ENCODE measurements at places on chromosomes 7 and 10.

DNA sequence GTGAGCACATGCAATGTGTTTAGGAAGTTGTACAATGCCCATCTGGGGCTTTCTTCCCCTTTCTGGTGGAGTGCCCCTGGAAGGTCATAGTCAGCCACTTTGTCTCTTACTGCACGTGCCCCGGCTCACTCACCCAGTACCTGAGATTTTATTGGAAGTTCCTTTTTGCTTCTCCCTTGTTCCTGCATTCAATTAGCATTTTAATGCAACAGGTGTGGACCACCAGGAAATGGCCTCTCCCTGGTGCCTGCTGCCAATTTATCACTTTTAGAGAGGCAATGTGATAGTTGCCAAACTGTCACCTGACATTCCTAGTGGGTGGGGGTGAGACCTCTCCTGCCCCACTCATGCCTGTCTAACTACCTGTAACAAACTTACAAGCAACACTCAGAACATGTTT, 293.4 kb upstream of the DKK1 start:
- no peak for DNase-seq

GRCh38 chr7:66326501-66327215, 121.5 kb downstream of the TPST1 start:
- no peak for DNase-seq

GRCh38 chr7:138608275-138608674, 92.9 kb downstream of the SVOPL start:
- DNase-seq, result no peak

- no peak for DNase-seq
Measured at GRCh38 chr10:118868589-118868988, 113.8 kb upstream of the CACUL1 start.

GRCh38 chr7:73737491-73738219, 947 bp downstream of the ABHD11 start:
- DNase-seq, result no peak

- DNase-seq, result no peak
Measured at GRCh38 chr7:101953248-101953819, 135.9 kb downstream of the CUX1 start.

GRCh38 chr10:14254368-14254767, 76.4 kb downstream of the FRMD4A start:
- DNase-seq, result no peak

DNA sequence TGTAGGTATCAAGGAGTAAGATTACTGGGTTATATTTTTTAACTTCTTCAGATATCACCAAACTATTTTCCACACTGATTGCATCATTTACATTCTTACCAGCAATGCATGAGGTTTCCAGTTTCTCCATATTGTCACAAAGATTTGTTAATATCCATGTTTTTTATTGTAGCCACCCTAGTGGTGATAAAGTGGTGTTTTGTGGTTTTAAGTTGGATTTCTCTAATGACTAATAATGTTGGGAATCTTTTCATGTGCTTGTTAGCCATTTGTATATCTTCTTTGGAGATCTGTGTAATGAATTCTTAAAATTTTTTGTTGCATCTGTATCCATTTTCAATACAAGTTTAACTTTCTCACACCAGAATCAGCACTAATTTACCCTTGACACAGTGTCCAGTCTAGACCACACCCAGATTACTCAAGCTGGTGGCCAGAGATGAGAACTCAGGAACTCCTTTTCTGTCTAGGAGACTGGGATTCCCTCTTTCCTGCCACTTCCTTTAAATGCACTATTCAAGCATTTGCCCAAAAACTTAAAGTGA, 67.0 kb upstream of the PLXDC2 start:
- DNase-seq, result no peak

DNA sequence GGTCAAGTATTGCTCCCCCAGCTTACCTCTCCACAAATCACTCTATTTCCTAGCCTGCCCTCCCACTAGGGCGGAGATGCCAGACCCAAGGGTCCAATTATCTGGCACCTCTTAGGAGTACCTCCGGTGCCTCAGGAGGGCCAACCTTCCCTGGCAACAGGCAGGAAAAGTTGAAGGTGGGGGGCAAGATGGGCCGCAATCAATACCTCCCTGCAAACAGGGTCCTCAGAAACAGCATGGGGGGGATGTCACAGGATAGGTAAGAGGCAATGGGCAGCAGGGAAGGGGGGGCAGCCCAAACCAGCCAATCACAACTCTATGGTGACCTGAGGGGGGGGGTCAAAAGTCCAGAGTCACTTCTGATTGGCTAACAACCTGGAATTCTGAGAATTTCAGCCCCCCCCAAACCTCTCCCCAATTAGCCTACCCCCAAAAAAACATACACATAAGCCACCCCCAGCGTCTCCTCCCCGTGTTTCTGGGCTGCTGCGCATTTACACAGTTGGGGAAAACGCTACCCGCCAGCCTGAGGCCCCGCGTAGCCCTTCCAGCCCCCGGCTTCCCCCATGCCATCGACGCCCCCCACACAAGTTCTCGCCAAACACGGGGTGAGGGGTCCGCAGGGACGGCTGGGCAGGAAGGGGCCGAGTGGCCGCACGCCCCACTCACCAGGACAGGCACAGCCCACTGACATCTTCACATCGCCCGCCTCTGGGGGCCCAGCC, 589 bp downstream of the LDB1 start:
- no peak for DNase-seq

GRCh38 chr10:121597504-121598262, 561 bp downstream of the FGFR2 start:
- DNase-seq, result no peak

- no peak for DNase-seq
Measured at GRCh38 chr10:7117806-7118674, 292.8 kb downstream of the SFMBT2 start.

DNA sequence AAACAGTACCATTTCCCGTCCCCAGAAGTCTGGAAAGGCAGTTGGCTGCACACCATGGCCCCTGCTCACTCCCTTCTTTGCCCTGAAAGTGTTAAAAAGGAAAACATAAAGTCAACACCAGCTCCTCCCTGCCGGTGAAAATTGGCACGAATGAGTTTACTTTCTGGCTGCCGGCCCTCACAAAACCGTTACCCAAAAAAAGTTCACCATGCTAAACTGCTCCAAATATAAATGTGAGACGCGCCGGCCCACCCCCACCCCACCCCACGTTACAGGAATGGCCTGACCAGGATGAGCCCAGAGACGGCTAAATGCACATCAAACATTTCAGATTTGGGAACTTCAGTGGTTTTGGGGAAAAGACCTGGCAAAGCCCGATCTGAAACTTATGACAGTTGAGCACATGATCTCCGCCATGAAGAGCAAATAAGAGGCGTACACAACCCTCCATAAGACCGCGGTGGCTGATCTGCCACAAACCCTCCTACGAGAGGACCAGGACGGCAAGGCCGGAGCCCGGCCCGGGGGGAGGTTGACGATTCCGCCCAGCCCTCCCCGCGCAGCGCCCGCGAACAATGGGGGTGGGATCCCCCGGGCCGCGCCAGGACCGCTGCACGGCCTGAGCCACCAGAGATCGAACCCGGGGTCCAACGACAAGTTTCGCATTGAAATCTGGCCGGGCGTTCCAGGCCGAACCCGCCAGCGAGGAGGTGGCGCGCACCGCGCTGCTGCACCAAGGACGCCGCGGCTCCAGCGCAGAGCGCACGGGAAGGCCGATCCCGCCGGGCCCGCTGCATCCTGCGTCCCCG, 952 bp downstream of the DIP2C start:
- peak; percentile 9 for DNase-seq

GRCh38 chr10:72134785-72135767, 46.7 kb upstream of the SPOCK2 start:
- DNase-seq, result no peak

DNA sequence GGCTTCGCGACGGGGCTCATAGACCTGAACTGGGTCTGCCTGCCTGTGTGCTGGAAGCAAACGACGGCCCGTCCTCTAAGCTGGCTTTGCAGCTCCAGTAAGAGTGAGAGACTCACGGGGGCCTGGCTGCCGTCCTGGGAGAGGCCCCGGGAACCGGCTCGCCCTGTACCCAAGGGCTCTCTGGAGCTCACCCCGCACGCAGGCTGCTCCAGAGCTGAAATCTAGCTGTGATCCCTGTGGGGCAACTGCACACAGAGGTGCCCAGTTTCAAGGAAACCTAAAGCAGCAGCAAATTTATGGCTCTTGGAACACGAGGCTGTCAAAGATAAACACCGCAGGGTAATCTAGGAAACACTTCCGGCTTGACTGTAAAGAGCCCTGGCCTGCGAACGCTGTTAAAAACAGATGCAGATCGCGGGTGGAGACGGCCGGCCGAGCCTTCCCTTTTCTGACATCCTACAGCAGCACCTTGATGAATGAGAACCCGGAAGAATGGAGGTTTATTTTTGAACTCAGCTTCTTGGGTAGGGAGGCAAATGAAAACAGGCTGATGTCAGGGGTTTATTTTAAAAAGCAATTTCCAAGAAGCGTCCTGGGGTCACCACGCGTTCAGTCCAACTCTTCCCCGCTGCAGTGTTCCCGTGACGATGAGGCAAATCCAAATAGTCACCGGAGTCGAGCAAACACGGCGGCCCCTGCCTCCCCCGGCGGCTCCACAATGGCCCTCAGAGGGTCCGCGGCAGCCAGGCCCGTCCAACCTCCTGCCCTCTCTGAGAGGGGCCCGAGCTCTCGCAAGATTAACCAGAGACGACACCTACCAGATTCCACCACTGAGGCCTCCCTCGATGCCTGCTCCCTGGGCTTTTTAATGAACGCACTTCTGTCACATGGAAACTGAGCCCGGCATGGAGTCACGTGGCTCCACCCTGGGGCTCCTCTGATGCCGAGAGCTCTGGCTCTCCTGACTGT, 29.6 kb downstream of the AMZ1 start:
- peak; percentile 69 for DNase-seq

GRCh38 chr7:67866054-67866453, 869.4 kb downstream of the TYW1 start:
- DNase-seq, result no peak

DNA sequence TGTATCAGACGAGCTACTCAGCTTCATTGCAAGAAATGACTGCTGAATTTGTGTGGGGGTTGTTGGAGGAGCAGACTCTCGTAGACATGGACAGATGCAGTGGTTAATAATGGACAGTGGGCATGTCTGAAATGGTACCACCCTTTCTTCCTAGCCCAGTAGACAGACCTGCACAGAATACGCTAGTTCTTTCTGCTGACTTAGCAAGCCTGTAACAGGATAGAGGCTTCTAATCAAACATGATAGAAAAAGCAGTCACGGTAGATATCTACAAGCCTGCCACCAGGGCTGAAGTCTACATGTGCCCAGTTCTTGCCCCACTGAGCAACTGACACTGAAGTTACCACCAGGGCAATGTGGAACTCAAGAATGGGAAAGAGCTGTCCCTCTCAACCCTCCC, 188.0 kb downstream of the FANK1 start:
- DNase-seq, result no peak

- no peak for DNase-seq
Measured at GRCh38 chr10:79479283-79479909, 32.9 kb upstream of the EIF5AL1 start.
